ENCODE measurements at places on chromosomes 2 and 18.

DNA sequence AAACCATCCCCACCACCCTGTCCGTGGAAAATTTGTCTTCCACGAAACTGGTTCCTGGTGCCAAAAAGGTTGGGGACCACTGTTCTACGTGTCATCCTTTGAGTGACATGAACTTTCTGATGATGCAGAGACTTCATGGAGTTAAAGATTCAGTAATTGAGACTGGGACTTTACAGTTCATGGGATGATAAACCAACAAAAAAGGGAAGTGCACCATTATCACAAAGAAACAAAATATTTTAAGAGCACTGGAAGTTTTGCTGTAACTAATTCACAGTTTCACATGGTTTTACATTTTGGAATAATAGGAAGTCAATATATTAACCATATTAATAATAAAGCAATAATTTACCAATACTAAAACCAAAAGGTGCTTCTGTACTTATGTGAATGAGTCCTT is 126.8 kb downstream of the AQP4 start:
- no peak for DNase-seq

DNA sequence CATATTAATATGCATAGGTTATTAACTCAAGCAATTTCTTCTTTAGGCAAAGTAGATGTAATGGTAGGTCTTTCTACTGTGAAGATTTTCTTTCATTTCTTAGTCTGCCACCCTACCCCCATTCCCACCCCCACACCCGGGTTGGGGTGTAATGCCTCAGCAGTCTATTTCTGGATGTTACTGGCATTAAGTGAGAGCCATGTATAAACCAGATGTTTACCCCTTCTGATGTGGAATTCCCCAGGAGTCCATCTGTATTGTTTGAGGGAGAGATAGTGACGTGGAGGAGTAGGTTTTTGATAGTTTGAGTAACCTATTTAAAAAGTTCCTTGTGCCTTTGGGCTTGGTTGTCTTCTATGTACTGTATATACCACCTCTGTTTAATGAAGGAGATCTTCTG is 11.8 kb downstream of the TDRD15 start:
- DNase-seq: no peak

GRCh38 chr2:200306931-200307723 is 634 bp downstream of the SPATS2L start:
- peak; percentile 61 for DNase-seq

- no peak for DNase-seq
Observed at GRCh38 chr2:129796801-129797488, 182.5 kb upstream of the RAB6C start.

- DNase-seq: no peak
Observed at GRCh38 chr2:170817093-170818035, 677 bp downstream of the GAD1 start.

DNA sequence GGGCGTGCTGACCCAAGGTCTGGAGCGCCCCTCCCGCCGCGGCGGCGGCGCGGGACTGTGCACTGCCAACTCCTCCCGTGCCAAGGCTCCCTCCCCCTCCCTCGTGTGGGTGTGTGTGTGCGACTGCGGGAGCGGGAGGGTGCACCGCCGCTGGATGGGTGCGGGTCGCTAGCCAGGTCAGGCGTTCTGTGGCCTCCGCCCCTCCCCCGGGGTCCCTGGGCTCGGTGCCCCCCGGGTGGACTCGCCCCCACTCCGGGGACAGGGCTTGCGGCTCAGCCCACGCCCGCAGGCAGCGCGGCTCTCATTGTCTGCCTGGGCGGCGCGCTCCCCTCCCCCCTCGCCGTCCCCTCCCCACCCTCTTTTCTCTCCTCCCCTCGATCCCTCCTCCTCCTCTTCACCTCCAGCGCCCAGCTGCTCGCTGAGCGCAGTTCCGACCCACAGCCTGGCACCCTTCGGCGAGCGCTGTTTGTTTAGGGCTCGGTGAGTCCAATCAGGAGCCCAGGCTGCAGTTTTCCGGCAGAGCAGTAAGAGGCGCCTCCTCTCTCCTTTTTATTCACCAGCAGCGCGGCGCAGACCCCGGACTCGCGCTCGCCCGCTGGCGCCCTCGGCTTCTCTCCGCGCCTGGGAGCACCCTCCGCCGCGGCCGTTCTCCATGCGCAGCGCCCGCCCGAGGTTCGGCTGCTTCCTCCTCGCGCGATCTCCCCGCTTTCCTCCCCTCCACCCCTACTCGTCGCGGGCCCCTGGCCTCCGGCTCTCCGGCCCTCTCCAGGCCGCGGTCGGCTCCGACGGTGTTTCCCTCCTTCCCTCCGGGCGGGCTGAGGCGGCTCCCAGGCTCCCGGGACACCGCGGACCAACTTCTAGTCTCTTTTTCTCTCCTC is at the start of gene GATA6:
TSS of gene GATA6 (plus strand) at position 579 of the 878 bp plus-strand sequence. CDS start 1,556 bp downstream, outside the sequence.
- DNase-seq: peak; percentile 75

DNA sequence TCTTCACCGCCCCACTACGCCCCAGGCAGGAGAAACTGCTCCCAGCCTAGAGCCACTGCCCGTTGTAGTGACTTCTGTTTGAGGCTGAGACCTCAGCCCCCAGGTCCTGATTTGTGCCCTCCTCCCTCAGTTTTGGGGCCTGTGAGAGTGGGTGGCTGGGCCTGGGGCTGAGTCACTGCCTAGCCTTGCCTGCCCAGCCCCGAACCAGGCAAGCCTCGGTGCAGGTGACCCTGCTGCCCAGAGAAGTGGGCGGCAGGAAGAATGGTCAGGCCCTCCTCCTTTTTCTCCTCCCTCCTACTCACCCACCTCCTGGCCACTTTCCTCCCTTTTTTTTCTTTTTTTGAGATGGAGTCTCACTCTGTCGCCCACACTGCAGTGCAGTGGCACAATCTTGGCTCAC is 66.6 kb downstream of the ZFP36L2 start:
- no peak for DNase-seq

DNA sequence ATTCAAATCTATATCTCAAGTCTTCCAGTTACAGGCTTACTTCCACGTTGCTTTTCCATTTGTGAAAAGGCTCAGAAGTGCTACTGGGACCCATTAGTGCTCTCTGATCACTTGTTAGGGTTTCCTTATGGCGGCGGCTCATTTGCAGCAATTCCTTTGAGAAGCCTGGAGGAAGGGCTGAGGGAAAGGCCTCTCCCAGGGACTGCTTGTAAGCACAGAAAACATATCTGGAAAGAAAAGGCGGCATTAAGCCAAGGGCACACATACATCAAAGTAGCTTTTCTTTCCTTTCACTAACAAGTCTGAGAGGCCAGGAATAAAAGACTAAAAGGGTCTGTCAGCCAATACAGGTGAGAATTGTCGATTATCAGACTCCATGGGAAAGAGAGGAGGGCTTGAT is 39.4 kb upstream of the ITGB6 start:
- DNase-seq: no peak

DNA sequence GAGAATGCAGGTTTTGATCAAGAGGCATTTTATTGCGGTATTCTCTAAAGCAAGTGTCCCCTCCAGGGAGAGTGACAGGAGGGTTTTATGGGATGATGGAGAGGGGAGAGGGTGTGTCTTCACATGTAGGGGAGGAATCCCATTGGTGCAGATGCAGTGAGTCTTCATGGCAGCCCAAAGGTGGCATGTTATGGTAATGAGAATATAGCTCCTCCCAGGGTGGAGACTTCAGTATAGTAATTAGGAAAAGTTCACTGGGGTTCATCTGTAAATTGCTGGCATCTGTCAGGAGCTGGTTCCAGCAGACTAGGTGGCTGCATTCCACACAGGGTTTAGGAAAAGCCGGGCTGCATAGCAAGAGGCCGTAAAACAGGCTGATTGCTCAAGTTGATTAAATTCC is 230.7 kb upstream of the CCDC68 start:
- no peak for DNase-seq

GRCh38 chr18:9604348-9604747 is 10.0 kb downstream of the PPP4R1 start:
- no peak for DNase-seq

- DNase-seq: peak; percentile 81
Observed at GRCh38 chr2:224260372-224261020, 141.4 kb downstream of the FAM124B start.

- no peak for DNase-seq
Observed at GRCh38 chr2:191170301-191170636, 19.5 kb upstream of the STAT4 start.

GRCh38 chr2:10972683-10973433 is 61.1 kb downstream of the KCNF1 start:
- DNase-seq: no peak

GRCh38 chr2:158443606-158444005 is 12.9 kb downstream of the CCDC148 start:
- no peak for DNase-seq

DNA sequence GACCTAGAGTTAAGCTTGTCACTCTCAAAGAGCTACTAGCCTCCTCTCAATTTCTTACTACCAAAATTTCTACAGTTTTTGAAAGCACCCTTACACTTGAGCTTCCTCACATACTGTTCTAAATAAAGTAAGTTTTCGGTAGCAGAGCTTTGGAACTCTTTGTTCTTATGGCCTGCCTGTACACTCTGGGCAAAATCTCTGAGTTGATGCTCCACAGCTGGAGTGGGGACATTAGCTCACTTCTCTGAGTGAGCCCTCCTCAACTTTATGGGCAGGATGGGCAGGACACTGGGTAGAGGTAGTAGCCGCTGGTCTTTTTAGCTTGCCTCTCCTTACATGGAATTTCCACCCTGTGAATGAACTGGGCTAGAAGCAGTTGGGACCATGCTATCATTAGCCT is 127.8 kb downstream of the FAM210A start:
- no peak for DNase-seq

DNA sequence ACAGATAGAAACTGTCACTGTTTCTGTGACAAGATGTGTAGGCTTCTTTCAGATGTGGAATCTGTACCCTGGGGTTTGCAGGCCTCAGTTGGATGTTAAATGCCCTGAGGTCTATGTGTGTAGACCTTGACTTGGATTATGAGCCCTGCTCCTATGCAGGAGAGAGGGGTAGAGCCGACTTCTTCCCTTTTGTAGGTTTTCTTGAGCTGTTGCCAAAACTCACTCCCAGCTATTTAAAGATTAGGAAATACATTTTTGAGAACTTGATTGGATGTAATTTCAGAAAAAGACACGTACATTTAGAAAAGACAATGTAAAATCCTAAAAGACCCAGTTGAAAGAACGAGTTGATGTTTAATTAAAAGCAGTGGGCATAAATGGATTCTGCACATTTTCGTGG is 374.8 kb downstream of the SLC4A3 start:
- DNase-seq: no peak

- no peak for DNase-seq
Observed at GRCh38 chr18:52747869-52748268, 407.9 kb downstream of the DCC start.

GRCh38 chr2:133733901-133734255 is 165.6 kb upstream of the NCKAP5 start:
- no peak for DNase-seq

- DNase-seq: peak; percentile 29
Observed at GRCh38 chr18:26863122-26863879, 2.2 kb downstream of the AQP4 start.

DNA sequence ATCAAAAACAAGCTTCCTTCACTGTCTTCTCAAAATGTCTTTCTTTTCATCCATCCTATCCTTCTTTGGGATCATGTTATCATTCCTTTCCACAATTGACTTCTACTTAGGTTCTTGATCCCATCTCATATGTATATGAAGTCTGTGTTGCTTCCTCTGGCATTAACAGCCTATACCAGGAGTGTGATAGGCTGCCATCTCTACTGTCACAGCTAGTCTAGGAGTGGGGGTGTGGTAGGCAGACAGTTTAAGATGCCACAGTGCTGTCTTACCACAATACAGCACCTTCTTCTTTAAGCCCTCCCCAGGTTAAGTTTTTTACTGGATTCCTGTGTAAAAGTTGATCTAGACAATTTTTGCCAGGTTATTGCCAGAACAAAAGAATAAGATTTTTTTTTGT is 3.7 kb upstream of the HTR2B start:
- DNase-seq: no peak

DNA sequence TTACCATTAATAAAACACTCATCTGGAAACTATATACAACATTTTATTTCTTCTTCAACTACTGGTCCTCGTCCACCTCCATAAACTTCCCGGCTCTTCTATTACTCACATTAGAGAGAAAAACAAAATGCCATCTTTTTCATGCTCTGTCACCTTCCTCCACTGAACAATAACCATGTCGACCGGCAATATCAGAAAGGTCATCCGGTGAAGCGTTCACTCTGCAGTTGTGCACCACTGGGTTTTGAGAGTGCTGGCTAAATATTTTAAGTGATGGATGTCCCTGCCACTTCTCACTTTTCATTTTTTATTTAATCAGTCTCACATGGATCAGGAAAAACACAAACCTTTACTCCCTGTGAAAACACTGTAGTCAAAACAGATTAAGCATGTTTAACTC is 48.2 kb downstream of the SPP2 start:
- DNase-seq: no peak

GRCh38 chr2:29463181-29463900 is 348.1 kb downstream of the CLIP4 start:
- DNase-seq: no peak

DNA sequence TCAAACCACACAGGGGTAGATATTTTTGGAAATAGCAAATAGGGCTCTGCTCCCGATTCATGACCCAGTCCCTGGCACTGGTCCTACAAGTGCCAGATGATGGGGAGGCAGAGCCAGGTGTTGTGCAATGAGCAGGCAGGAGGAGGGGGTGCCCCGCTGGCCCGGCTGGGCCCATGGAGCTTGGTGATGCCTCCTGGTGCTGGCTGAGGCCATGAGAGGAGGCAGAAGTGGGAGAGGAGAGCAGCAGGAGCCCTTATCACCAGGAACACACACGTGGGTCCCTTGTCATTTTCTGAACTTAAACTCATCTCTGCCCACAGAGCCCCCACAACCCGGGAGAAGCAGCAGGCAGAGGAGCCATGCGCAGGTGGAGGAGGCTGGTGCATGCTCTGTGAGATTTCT is 90.5 kb upstream of the MAPK4 start:
- DNase-seq: no peak

- no peak for DNase-seq
Observed at GRCh38 chr2:119440501-119440870, 8.8 kb downstream of the TMEM37 start.

DNA sequence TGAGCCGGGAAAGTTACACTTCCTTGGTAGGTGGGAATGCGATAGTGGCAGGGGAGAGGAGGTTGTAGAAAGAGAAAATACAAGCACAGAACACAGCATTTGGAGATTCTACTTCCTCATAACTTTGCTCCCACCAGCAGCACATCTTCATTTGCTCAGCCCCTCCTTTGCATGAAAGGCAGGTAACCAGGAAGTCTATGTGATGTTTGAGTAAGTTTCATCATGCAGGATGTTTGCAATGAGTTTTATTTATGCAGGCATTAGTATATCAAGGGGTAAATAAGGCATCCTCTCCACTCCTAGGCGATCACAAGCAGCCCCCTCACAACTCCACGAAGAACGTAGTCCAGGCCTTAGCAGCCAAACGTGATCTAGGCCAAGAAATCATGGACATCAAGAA is 5.0 kb downstream of the RNF152 start:
- no peak for DNase-seq

Measured in hindlimb muscle (tissue), 1 donor.